Ureter (tissue), 1 donor: ENCODE measurements at places on chromosomes 4 and X. TPM values are rescaled to one million over a fixed set of nuclear protein-coding genes. Genes with fewer than 3 reads are reported as not detected.

DNA sequence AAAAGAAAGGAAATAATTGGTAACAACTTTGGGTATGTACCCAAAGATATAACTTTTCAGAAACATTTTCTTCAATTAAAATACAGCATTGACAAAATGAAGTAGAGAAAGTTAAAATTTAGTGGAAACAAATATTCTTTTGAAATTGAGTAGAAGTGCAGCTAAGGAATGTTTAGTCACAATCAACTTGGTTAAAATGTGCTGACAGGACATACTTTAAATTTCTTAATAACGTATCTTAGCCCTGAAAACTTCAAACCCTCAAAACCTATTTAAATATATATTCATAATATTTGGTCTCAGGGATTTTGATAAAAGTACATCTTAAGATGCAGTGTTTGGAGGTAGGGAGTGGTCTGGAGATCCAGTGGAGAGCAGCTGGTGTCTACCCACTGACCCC, 240.8 kb downstream of the DKK2 start:
- DNase-seq, result no peak

- DNase-seq, result peak; percentile 59
These were observed 94.1 kb upstream of the GPR50 start for GRCh38 chrX:151082077-151082948.

Gene BEX1
- 2.4 TPM for total RNA-seq

Gene TLR7
- total RNA-seq, result 1.0 TPM

Gene CBLL2
- total RNA-seq, result not detected

Gene FAM9C
- total RNA-seq, result 0.26 TPM
